ENCODE measurements at places on chromosomes 1 and 21.

GRCh38 chr1:2412773-2413494 is 570 bp upstream of the PEX10 start:
- DNase-seq: no peak

DNA sequence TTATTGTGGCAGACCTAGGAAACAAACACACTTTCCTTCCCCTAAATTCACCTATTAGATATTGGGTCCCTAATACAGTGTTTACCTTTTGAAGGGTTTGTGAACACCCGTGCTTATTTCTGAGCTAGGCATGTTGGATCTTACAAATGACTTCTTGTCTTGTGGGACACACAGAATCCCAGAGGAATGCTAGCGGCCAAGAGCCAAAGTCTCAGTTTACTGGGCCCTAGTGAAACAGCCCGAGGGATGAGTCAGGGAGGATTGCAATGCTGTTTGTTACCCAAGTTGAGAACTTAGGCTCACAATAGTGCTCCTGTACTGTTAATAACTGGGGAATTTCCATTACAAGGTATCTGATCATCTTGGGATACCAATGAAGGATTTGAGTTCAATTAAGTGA is 100.1 kb upstream of the AKT3 start:
- no peak for DNase-seq

- no peak for DNase-seq
These were observed 145.3 kb downstream of the PLPP3 start for GRCh38 chr1:56434025-56434424.

DNA sequence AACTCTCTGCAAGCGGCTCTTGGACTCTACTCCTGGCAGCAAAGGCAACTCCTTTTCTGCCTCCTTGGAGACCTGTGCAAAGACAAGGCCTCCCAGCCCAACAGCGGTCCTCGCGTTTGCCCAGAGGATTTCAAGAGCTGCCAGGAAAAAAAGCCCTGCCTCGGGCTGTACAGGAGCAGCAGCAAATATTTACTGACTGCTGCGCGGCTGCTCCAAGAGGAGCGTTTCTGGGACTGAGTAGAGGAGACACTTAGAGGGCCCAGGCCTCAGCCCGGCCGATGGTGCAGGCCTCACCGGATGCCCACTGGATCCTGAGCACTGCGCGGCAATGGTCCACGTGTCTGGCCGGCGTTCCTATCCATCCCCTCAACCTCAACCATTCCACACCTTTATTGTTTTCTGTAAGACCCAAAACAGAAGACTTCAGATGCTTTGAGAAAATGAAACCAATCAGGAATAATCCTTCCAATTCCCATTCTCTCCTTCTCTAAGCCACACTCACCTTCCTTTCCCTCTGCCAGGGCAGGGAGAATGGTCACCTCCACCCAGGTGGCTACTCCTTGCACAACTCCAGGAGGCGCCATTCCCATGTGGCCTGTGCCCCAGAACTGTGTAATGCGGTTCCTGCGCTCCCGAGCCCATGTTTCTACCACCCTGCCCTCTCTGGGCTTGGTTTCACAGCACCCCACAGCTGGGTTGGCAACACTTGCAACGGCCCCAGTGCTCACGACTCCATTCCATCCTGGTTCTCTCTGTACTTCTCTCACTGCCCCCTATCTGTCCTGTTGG is 215.8 kb downstream of the TRABD2B start:
- DNase-seq: no peak

GRCh38 chr1:31798433-31799195 is 17.2 kb downstream of the SPOCD1 start:
- DNase-seq: no peak

GRCh38 chr1:7366286-7366954 is 404.7 kb upstream of the VAMP3 start:
- no peak for DNase-seq

GRCh38 chr1:240116831-240117769 is 25.4 kb downstream of the FMN2 start:
- no peak for DNase-seq

DNA sequence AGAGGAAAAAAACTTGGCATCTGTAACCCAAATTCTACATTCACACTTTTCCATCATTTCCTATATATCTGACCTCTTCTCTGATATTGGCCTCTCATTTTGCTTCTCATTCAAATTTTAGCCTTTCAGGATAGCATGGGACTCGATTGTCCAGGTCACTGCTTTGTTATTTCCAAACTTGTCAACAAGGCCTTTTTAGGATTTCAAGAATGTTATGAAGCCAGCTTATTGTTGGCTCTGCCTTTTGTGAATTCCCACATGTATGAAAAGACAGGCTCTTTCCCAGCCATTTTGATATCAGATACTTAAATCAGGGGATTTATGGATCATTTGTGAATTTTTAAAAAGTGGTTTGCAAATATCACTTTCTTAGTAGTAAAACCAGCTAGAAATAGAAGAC is 663.5 kb downstream of the NCAM2 start:
- no peak for DNase-seq

All from activated T-cell treated with anti-CD3 and anti-CD28 coated beads for 4 hours (primary cell).